ENCODE measurements at places on chromosomes 5 and 9.

DNA sequence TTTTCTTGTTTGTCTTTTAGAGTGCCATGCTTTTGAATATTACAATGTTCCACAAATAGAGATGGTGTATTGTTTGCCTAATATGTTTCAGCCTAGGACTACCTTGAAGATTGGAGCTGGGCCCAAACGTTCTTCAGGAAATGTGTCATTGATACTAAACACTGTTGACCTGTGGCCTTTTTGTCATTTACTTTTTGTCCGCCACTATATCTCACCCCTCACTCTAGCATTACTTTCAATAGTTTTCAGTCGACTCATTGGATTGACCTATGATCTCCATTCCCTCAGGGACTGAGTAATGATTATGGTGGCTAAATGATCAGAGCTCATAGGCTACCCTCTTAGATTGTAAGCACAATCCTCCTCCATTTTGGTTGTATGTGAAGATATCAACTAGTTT lies 115.8 kb downstream of the NUDT12 start:
- no peak for DNase-seq

DNA sequence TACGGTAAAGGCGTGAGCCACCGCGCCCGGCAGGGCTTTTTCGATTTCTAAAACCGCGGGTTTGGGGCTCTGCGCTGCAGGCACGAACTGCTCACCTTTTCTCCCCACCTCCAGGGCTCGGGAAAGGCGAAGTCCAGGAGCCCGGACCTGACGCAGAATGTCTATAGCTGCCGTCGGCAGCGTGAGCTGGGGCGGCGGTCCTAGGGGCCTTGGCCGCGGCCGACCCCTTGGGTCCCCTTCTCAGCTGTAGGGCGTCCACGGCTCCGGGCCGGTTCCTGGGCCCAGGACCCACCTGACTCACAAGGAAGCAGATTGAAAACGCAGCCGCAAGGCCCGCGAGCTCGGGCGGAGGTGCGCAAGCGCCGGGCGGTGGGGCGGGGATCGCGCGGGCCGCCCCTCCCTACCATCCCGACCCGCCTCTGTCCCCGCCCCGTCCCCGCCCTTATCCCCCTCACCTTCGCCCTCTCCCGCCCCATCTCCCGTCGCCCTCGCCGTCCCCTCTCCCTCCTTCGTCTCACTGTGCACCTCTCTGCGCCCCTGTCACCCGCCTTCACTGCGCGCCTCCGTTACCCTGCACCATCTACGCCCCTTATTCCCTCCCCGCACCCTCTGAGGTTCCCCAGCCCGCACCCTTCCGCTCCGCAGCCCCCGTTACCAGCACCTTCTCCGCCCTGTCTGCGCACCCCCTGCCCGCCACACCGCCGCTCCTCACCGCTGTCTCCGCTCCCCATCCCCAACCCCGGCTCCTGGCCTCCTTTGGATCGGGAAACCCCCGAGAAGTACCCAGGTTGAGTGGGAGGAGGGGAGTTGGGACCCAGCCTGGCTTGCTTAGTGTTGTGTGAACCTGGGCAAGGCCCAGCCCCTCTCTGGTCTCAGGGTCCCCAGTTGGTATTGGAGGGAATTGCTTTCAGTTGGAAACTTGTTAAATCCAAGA lies at the start of gene HDHD3:
HDHD3 (minus strand) TSS at position 353 of the 934 bp plus-strand sequence. CDS start 2,632 bp downstream, outside the sequence.
- DNase-seq, result no peak

- DNase-seq, result no peak
These were observed 86.9 kb downstream of the MACIR start for GRCh38 chr5:103345461-103345860.

GRCh38 chr5:170761048-170761707 lies 22.3 kb upstream of the GABRP start:
- no peak for DNase-seq

- DNase-seq, result no peak
These were observed 252.5 kb downstream of the NTRK2 start for GRCh38 chr9:84922051-84922450.

DNA sequence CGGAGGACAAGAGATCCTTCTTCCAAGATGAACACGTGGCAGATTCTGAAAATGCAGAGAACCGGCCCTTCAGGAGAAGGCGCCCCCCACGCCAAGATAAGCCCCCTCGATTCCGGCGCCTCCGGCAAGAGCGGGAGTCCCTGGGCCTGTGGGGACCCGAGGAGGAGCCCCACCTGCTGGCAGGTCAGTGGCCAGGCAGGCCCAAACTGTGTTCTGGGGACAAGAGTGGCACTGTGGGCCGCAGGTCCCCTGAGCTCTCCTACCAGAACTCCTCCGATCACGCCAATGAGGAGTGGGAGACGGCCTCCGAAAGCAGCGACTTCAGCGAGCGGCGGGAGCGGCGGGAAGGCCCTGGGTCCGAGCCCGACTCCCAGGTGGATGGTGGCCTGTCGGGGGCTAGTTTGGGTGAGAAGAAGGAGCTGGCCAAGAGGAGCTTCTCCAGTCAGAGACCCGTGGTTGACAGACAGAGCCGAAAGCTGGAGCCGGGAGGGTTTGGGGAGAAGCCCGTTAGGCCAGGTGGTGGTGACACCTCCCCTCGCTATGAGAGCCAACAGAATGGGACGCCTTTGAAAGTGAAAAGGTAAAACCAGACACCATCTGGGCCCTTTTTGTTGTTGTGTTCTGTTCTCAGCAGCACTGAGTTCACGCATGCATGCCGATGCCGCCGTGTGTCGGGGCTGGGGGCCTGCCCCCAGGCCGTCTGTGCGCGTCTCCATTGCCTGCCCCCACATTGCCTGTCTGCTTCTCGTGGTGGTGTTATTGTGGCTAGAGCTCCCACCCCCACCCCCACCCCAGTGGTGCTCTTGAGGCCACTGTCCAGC lies 26.6 kb upstream of the POMT1 start:
- no peak for DNase-seq

DNA sequence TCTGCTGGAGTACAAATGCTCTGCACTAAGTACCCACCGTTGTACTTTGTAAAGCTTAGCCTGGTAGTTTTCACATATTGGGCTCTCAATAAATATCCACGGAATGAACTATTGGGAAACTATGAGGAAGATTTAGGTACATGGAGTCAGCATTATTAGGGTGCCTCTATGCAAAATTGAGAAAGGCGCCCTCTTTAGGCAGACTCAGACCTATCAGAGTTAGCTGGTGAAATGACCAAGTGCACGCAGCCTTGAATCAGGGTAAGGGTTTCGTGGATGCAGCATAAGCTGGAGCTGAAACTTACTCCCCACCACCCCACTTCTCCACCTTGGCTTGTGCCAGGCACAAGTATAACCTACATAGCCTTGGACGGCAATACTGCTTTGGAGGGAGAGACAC lies 1178.8 kb upstream of the DMAC1 start:
- DNase-seq, result no peak

DNA sequence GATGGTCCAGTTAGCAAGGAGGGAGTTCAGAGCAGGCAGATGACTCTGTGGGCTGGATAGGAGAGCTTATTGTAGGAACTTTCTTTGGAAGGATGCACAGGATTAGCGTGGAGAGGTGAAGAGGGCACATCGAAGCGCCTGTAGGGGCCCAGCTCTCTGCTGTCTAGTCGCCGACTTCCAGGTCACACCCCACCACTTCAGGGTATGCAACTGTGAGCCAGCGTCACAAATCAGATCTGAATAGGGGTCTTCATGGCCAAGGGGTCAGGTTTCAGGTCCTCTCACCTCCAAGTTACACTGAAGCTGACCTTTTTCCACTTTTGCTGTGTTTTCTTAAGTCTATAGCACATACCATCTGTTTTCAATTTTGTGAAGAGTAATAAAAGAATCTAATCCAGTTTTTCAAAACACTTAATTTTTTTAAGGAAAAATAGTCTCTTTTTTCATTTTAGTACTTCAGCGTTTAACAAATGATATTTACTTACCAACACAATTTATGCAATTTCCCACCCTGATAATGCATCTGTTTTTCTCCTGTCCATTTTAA lies 364.2 kb upstream of the CLINT1 start:
- no peak for DNase-seq

GRCh38 chr9:106929471-106930177 lies 66.7 kb downstream of the ZNF462 start:
- DNase-seq, result no peak

GRCh38 chr5:34415559-34416198 lies 240.4 kb upstream of the RAI14 start:
- no peak for DNase-seq

DNA sequence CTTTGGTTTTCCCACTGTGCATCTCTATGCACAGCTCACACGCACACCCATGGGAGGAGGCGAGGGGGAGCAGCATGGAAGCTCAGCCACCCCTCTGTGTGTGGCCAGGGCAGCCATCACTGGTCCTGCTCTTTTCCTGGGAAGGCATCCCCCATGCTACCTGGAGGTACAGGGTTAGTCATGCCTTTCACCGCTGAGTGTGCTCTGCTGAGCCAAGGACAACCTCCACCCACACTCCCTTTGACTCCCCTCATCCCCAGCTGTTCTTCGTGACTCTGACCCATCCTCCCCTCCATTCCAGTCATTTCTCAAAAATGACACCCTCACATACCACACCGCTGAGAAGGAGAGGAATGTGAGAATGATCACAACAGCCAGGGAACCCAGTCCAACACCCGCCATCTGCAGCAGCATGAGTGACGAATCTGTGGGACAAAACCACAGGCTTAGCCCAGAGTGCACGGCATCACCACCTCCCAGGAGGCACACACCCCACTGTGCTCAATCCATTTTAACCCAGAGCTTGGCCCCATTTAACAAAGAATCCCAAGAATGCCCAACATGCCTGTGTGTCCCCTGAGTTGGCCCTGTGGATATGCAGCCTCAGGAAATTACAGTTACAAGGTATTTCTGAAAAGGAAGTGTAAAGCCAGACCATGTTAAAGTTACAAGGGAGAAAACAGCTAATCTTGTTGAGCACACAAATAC lies 133.4 kb downstream of the SUSD1 start:
- DNase-seq, result no peak

DNA sequence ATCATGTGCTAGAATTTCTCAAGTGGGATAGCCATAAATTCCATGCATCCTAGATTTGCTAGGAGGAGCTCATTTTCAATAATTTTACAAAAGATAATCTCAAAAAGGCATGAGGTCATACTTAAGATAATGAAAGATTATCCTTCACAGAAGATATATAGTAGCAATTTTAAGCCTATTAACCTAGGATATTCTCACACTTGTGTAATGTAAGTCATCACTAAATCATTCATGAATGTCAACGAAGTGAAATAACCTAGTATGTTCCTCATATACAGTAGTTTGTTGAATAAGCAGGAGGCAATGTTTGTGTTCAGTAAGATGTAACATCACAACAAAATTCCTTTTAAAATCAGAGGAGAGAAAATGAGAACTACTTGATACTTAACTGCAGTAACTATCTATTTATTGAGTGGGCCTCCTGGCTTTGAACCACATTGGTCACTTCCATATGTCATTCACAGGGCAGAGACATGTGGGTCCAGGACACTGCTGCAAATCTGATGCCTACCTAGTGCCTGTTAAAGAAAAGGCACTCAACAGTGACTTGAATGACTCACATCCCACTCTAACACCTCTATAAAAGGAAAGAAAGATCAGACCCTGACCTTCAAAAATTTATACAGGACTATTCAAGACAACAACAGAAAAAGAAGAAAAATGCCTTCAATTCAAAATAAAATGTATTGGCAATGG lies 8.2 kb downstream of the LIFR start:
- no peak for DNase-seq

- DNase-seq, result no peak
These were observed 364.9 kb downstream of the ARRDC3 start for GRCh38 chr5:91018200-91018599.

DNA sequence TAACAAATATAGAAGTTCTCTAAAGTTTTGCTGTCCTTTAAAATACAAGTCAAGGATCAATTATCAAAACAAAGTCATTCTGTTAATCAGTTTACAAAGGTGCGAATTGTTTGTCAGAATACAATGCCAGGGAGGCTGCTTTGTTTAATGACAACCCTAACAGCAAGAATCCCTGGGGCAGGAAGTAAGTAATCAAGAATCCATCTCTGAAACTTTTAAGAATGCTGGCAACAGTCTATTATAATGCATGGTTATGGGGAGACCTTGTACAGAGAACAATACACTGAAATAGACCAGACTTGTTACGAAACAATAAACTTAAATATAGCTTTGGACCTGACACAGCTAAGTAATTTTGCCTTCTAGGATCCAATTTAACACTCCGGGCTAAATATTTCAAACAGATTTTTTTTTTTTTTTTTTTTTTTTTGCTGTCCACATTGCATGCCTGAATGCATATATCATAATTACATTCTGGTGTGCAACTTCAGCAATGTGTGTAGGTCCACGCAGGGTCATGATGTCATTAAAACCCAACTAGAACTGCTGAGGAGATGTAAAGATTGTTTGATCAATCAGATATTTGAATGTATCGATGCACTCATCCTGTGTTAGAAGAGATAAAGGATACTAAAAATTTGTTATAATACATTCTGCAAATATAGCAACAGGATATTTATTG lies 421.3 kb downstream of the CETN3 start:
- no peak for DNase-seq

DNA sequence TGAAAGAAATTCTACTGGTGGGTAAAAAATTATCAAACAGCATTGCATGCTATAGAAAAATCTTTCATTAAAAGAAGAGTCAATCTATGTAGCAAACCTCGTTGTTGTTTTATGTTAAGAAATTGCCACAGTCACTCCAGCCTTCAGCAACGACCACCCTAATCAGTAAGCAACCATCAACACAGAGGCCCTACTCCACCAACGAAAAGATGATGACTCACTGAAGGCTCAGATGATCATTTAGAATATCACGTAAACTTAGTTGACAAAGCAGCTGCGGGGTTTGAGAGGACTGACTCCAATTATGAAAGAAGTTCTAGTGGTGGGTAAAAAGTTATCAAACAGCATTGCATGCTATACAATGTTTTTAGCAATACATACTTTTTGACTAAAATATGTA lies 242.6 kb downstream of the DRD1 start:
- no peak for DNase-seq

DNA sequence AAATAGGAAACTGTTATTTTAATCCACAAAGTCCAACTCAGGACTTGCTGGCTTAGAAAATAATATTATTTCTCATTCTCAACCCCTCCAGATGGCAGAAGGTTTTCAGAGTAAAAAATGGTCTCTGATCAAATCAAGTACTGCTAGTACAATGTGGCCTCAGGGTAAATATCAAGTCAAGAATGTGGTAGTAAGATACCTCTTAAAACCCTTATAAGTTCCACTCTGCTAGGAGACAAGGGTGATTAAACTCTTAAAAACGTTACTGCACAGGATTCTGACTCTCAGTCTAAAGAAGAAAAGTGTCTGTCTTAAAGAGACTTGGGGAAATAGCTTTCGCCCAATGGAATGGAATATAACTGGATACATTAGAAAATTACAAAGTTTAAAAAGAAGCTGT lies 120.8 kb upstream of the PDE4D start:
- no peak for DNase-seq

Measured in left renal pelvis (tissue), 4 donors.